Activated naive CD4-positive, alpha-beta T cell treated with anti-CD3 and anti-CD28 coated beads, Interleukin-2, amount 10 ng/mL, durations not matched to agents 5 hours and 36 hours (primary cell): ENCODE measurements at places on chromosomes 7 and 10. TPM values are rescaled to one million over a fixed set of nuclear protein-coding genes. Genes with fewer than 3 reads are reported as not detected.

Gene OGDHL
- total RNA-seq, result not detected

Gene DENND2A
- total RNA-seq, result not detected

Gene HMX2
- total RNA-seq, result not detected

Gene CDK14
- not detected for total RNA-seq

Gene ZNF425
- 0.94 TPM for total RNA-seq

Gene SRGN
- total RNA-seq, result 145 TPM

Gene GHRHR
- total RNA-seq, result not detected

Gene ABCB1
- total RNA-seq, result 1.5 TPM

Gene OR2A12
- not detected for total RNA-seq

Gene CPN1
- total RNA-seq, result not detected

Gene NPSR1
- not detected for total RNA-seq

Gene SAP25
- 41.5 TPM for total RNA-seq

Gene PTEN
- total RNA-seq, result 83.1 TPM
